Stimulated activated effector memory CD8-positive, alpha-beta T cell treated with anti-CD3 and anti-CD28 coated beads, Interleukin-12 subunit alpha, Interleukin-12 subunit beta, amount 100 ng/mL, for 72 hours (primary cell): ENCODE measurements at places on chromosomes 4 and X.

DNA sequence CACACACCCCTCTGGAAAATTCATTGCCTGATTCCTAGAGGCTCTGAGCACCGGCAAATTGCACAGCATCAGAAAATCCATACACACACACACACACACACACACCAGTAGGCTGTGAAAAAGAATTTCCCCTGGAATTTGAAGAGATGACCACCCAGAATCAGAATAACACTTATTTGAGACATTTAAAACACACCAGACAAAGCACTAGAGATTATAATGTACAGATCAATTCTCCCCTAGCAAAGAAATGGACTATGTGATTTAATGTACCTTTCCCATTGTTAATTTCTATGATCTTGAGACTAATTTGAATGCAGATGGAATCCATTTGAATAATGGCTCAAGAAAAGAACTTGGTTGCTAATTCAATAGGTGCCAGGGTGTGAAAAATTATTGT is 399.3 kb downstream of the HNRNPD start:
- no peak for DNase-seq

GRCh38 chr4:151690164-151690870 is 70.5 kb downstream of the GATB start:
- no peak for DNase-seq

- no peak for DNase-seq
These were observed 25.9 kb downstream of the METTL14 start for GRCh38 chr4:118711052-118711451.

DNA sequence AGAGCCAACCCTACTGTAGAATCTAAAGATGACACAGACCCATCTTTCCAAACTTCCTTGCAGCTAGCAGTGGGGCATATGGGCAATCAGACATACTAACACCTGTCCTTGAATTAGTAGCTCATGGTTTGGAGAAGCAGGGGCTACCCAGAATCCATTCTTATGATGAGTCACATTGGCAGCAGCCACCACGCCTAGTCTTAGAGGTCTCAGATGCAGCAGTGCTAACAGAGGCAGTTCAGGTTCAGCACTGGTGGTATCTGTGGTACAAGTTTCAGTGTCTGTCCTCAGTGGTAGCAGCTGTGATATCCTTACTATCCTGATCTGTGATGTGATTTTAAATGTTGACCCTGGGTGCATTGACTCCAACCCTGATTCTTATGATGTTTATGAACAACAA is 68.1 kb downstream of the FRMPD4 start:
- DNase-seq = no peak

DNA sequence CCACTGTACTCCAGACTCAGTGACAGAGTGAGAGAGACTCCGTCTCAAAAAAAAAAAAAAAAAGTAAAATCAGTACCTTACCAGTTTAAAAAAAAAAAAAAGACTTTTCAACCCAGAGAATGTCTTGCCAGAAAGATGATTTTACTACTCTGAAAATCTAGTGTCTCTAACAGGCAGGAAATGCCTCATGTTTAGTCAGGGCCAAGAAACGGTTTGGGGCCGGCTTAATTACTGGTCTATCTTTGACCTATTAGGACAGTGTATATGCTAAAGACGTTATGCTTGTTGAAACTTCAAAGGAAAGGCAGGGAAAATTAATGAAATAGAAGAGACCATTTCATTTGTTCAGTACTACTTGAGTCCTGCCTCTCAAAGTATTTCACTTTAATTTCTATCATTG is 9.9 kb downstream of the BEND4 start:
- DNase-seq = no peak

- DNase-seq = no peak
These were observed 3.1 kb downstream of the SLC49A3 start for GRCh38 chr4:685679-686412.

DNA sequence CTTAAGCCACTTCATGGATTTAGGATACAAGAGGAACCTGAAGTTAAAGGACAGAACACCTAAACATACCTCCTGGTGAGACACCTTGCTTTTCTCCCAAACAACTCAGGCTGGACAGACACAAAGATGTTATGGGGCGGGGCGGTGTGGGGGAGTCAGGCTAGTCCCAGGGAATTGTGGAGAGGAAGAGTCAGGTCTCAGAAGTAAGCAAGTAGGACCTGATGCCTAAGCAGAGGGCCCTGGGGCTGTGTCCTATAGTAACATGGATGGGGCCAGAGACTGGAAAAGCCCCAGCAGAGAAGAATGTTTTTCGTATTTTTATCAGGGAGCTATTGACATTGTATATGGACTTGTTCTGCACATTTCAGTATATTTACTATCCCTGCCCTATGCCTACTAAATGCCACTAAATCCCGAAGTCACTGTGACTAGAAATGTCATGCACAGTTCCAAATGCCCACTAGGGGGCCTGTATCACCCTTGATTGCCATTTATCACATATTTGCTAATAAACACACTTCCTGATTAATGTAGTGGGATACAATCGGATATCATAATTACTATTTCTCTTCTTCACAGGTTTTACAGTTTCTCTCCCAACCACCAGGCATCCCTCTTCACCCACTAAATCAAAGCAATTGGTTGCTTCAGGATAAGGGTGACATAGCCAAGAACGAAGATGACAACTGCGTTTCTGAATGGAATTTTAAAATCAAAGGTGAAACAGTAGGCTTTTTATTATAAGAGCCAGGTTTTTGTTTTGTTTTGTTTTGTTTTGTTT is 23.8 kb upstream of the ARHGAP10 start:
- peak; percentile 31 for DNase-seq

DNA sequence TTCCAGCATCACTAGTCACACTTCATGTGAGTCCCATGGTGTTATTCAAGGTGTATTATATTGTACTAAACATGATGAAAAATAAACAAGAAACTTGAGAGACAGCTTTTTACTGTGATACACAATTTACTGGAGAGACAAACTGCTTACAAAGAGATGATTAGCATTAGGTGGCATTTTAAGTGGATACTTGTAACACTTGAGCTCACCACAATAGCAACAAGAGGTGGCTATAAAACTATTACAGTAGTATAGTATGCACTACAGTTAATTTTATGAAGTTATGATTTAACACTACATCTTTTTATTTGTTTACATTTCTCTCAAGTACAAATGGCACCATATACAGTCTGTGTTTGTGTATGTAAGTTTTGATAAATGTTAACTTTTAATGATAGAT is 246.6 kb downstream of the PARM1 start:
- DNase-seq = no peak

DNA sequence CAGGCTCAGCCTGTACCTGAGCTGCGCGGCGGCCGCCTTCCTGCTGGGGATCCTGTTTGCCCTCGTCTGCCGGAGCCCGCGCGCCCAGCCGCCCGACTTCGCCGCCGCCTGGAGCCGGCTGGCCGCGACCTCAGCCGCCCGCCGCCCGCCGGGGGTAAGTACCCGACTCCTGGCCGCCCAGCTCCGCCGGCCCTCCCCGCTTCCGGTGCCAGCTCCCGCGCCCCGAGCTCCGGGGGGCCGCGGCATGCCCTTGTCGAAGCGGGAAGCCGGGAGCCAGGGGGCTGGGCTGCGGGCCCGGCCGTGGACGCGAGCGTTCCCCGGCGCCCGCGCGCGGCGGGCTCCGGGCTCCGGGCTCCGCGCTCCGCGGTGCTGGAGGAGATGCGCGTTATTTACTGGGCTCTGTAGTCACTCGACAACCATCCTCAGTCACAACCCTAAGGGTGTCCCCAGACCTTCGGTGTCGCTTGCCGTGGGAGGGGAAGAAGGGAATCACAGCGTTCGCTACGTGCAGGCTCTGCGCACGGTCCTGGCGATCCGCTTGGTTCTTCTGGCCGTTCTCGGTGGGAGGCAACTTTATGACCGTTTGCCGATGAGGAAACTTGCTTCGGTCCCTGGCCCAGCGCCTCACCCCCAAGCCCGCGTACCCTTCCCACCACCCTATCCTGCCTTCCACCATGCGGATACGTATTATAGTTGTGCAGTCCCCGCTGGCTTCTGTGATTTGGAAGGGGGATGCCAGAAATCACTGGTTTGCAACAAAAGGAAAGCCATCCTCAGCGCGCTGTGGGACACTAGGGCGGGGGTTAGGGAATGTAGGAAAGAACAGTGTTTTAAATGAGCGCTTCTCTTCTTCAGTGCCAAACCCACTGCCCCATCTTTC is 944 bp downstream of the SNX25 start:
- DNase-seq = peak; percentile 77

GRCh38 chr4:69070590-69070989 is 25.7 kb upstream of the UGT2B7 start:
- DNase-seq = no peak

DNA sequence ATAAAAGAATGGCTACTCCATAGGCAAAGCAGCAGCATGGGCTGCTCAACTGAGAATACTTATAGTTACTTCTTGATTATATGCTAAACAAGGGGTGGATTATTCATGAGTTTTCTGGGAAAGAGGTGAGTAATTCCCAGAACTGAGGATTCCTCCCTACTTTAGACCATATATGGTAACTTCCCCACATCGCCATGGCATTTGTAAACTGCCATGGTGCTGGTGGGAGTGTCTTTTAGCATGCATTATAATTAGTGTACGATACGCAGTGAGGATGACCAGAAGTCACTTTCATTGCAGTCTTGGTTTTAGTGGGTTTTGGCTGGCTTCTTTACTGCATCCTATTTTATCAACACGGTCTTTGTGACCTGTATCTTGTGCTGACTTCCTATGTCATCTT is 141.5 kb downstream of the MAGEB17 start:
- no peak for DNase-seq

GRCh38 chrX:151042842-151043241 is 59.7 kb downstream of the HMGB3 start:
- DNase-seq = no peak

DNA sequence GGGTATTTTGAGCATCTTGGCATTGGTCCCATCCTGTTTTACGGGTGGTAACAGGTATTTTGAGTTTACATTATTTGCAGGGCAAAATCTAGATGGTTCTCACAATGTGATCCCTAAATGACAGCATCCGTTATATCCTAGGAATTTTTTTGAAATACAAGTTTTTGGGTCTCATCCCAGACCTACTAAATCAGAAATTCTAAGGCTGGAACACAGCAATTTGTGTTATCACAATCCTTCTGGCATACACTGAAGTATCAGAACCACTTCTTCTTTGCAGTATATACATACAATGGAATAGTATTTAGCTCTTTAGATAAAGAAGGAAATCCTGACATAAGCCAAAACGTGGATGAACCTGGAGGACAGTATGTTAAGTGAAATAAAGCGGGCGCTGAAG is 104.1 kb upstream of the LSM6 start:
- no peak for DNase-seq

GRCh38 chr4:81806485-81806884 is 334.8 kb upstream of the RASGEF1B start:
- DNase-seq = no peak

DNA sequence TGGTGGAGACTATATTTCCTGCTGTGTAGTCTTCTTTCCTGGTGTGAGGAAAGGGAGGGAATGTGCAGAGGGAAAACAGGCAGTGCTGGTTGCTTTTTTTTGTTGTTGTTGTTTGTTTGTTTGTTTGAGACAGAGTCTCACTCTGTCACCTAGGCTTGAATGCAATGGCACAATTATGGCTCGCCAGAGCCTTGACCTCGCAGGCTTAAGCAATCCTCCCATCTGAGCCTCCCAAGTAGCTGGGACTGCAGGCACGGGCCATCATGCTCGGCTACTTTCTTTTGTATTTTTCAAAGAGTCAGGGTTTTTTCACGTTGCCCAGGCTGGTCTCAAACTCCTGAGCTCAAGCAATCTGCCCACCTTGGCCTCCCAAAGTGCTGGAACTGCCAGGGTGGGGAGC is 82.5 kb downstream of the RELL1 start:
- DNase-seq = no peak

DNA sequence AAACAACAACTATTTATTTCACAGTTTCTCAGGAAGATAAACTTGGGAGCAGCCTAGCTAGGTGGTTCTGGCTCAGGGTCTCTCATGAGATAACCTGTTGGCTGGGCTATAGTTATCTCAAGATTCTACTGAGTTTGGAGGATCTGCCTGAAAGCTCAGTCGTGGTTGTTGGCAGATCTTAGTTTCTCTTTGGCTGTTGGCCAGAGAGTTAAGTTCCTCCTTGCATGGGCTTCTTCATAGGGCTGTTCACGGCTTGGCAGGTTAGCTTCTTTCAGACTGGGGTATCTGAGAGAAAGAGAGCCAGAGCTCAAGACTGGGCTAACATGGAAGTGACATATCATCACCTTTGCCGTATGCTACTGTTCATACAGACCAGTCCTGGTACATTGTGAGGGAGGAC is 28.7 kb downstream of the SEC24B start:
- no peak for DNase-seq
